ENCODE measurements at places on chromosomes 3 and 15.

DNA sequence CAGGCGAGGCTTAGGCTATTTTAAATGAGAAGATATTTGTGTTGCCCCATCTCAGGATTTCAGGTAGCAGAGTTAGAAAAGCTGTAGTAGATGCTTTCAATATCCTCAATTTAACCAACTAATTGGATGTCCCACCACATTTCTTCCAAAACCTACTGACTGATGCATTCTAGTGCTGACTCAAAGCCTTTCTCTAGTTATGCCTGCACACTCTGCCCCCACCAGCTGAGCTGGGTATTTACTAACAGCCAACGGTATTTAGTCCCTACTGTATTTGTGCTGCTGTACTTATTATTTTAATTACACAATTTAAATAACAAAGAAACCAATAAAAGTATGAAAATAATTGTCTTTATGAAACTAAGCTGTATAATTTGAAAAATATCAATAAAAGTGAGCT, 139.5 kb downstream of the OSBPL10 start:
- no peak for DNase-seq

DNA sequence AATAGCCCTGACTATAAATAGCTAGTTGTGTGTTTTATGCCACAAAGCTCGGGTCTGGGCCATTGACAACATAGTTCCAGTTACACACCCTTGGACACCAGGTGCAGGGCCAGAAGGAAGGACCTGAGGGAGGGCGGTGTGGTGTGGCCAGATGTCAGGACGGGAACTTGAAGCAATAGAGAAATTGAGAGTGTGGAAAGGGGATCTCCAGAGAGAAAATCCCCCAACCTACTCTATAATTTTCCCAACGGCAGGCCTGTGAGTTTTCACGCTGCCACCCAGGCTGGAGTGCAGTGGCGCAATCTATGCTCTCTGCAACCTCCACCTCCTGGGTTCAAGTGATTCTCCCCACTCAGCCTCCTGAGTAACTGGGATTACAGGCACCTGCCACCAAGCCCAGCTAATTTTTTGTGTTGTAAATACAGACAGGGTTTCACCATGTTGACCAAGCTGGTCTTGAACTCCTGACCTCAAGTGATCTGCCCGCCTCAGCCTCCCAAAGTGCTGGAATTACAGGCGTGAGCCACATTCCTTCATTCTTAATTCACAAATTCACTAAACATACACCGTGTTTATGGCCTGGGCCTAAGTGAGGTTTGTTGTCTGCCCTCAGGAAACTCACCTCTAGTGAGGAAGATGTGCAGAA, 70.8 kb upstream of the KLF13 start:
- no peak for DNase-seq

- DNase-seq = no peak
These were observed 27.5 kb upstream of the DENND4A start for GRCh38 chr15:65819563-65819960.

GRCh38 chr3:99708207-99708745, 69.9 kb downstream of the COL8A1 start:
- DNase-seq = no peak

DNA sequence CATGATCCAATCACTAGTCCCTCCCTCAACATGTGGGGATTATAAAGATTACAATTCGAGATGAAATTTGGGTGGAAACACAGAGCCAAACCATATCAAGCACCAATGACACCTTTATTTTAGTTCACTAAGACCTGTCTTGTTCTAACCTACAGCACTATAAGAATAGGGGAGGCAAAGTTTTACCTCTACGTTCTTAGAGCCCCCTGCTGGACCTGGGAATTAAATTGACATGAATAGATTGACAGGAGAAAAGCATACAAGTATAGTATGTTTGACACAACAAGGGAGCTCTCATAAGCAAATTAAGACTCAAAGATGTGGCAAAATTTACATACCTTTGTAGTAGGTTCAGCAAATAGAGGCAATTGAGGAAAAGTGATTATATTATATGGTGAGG, 974.4 kb upstream of the ALCAM start:
- no peak for DNase-seq

DNA sequence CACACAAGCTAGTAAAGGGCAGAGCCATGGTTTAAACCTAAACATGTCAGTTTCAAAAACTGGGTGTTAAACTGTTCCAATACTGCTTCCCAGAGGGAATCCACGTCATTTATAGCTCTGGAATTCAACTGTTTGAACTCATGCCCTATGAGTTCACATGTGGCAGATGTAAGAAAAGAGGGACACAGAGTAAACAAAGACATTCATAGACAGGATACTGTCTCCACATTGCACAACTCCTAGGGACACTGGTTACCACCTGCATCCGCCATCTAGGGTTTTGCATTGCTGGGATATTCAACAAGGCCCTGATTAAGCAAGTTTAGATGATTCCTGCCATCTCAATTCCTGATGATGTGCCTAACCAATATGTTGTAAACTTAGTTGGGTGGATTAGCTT, 134.1 kb upstream of the COL8A1 start:
- no peak for DNase-seq

- no peak for DNase-seq
These were observed 21.8 kb downstream of the MEIS2 start for GRCh38 chr15:37078566-37078965.

- no peak for DNase-seq
These were observed 56.2 kb upstream of the TSEN2 start for GRCh38 chr3:12428126-12428525.

- no peak for DNase-seq
These were observed 34.9 kb downstream of the MAGEF1 start for GRCh38 chr3:184676927-184677326.

DNA sequence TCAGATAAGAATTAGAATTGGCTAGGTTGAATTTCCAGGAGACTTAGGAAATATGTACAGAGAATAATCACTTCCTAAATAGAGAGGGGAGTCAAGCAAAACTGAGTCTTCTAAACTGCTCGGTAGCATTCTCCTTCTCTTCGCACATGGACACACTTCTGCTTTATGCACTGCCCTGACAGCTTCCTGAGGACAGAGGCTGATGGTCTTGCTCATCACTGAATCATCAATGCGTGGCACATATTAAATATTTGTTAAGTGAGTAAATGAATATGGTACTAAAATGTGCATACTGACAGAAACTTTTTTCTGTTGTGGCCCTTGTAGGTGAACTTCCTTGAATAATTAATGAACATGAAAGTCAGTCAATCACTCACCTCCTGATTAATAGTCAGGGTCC, 315.5 kb downstream of the FHIT start:
- DNase-seq = no peak

DNA sequence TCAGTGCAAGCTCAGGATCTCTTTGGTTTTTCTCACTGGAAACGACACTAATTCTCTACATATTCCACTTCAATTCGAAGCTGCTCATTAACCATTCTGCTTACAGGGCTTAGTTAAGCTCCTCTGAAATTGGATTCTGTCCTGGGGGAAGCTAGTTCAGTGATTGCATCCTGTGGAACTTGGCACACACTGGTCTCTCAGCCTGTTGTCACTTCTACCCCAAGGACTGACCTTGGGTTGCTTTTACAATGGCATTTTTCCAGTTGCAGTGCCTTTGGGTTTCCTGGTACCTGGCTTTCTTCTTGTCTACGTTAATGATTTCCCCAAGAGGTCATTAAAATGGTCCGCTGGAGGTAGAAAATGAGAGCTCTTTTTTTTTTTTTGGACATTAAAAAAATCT, 33.3 kb upstream of the GABRB3 start:
- no peak for DNase-seq

- no peak for DNase-seq
These were observed 33.0 kb downstream of the MBNL1 start for GRCh38 chr3:152301745-152302181.

DNA sequence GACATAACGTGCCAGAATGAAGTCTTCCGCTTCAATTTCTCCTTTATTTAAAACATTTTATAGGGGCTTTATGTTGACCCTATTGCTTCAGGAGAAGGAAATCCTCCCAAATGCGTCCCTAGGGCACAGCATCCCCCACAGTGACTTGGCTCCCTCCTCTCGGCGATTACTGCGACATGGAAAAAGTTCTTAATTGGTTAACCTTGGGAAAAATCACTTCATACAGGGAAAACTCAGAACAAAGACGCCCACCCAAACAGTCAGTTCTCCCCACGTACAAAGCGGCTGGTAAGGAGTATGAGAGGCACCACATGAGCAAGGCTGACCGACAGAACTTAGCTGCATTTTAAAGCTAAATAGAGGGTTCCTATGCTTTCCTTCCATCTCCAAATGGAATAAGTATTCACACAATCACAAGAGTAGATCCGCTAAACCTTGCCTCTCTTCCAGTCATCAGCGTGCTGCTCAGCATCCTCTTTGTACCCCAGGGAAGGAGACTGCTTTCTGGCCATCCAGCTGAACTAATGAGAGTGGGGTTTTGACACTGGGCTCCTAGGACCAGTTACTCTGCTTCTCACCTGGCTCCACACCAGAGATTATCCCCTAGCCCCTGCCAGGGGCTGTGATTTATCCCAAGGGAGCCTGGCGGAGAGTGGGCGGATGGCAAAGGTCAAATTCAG, 415.3 kb upstream of the WNT5A start:
- no peak for DNase-seq

GRCh38 chr3:171311784-171312183, 148.4 kb downstream of the TNIK start:
- DNase-seq = no peak

DNA sequence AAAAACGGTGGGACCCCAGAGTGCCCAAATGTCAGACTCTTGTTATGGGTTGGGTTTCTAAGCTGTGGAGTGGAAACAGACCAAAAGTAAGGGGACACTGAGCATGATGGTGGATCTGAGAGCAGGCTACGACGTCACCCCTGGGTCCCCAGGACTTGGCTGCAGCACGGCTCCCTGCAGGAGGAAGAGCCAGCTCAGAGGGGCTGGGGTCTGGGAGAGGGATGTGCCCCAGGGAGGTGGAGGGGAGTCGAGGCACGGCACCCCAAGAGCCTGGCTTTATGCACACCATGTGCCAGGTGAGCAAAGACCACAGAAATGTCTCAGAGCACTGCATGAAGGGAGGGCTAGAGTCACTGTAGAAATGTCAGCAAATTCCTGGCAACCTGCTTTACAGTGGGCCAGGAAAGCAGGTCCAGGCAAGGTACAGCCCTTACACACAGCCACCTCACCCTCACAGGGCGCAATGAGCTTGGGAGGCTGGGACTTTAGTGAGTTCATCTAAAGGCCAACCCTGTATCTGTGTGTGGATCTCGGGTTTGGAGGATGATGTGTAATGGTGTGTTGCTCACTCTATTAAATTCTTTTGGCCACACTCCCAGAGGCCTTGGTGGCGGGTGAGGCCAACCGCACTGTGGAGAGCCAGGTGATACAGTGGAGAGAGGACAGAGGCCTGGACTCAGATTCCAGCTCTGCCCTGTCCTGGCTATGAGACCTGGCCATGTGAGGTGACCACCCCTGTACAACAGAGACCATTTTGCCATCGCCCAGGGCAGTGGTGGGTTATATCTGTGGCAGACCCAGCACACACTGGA, 14.1 kb downstream of the CTSH start:
- DNase-seq = no peak

DNA sequence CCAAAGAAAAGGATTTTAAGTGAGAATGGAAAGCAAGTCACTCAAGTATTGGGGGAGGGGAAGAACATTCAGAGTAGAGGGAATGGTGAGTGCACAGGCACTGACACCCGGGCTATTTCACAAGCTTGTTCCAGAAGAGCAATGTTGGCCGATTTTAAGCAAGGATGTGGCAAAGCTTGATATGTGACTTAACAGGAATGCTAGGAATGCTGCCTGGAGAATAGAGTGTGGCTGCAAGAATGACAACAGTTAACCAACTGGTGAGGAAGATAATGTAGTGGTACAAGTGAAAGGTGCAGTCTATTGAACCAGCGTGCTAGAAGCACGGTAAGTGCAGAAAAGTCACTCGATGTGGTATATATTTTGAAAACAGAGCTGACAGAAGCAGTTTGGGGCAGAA, 6.2 kb upstream of the CCDC80 start:
- DNase-seq = no peak

- no peak for DNase-seq
These were observed 620.0 kb downstream of the NAALADL2 start for GRCh38 chr3:175479175-175479574.

DNA sequence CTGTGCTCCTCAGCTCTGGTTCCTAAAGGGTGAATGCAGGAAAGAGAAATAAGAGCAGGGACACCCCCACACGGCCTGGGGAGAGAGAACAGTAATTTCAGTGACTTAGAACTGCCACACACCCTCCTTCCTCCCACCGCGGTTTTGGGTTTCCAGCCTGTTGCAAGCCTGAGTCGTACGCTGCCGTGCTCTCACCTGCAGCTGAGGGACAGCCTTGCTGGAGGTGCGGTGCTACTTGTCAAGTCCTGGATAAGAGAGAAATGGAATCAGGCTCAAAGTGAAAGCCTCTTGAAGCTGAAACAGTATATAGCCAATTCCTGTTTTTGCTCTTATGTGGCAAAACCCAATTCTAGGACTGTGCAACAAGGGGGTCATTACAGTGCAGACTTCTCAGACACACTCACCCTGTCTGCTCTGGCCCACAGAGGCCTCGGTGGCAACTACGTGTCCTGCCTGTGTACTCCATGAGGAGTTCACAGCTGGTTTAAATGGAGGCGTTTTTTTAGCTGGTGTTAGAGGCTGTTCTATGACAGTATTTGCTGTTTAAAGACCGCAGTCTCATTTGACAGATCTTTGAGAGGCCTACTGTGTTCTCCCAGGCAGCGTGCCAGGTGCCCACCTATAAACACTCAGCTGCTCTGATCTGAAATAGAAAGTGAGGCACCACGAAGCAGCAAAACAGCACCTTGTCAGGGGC, 42.9 kb downstream of the TBC1D2B start:
- DNase-seq = peak; percentile 56

DNA sequence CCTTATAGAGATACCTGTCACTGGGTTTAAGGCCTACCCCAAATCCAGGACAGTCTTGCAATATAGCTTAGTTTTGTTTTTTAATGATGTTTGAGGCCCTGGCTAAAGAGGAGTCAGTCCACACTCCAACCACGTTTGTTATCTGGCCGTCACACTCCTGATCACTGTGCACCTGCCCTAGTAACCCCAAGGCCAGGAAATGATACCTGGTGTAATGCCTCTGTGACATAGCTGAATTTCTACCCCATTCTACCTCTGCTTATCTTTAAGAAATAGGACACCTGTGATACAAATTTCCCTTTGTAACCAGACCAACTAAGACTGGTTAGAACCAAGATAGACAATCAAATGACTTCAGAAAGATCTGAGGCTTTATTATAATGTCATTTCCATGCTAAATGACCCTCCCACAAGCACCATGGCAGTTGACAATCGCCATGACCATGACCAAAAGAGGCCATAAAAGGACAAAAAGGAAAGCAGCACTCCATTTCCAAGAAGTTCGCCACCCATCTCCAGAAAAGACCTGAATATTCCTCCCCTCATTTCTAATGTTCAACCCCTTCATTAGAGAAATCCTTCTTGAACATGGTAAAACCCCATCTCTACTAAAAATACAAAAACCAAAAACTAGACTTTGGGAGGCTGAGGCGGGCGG, 4.8 kb upstream of the RTP3 start:
- DNase-seq = no peak

Data from stimulated activated CD4-positive, alpha-beta T cell treated with anti-CD3 and anti-CD28 coated beads, Interleukin-15, amount 100 ng/mL, for 1 hour (primary cell).